ENCODE measurements at places on chromosomes 3 and 15.

DNA sequence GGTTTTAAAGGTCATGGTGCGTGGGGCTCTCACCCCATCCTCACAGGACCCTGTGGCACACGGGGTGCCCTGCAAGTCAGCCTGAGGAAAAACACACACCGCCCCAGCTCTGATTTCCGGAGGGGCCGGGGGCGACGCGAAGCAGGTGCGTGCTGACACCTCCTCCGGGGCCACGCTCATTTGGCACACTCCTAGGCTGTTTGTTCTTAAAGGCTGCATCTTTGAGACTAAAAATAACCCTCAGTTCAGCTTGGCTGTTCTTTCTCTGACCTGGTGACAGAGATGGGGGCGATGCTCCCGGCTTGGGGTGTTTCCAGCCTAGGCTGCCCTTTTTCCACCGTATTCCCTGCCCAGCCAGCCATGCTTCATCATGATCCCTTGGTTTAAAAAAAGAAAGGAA, 141.5 kb upstream of the TPM1 start:
- no peak for DNase-seq

DNA sequence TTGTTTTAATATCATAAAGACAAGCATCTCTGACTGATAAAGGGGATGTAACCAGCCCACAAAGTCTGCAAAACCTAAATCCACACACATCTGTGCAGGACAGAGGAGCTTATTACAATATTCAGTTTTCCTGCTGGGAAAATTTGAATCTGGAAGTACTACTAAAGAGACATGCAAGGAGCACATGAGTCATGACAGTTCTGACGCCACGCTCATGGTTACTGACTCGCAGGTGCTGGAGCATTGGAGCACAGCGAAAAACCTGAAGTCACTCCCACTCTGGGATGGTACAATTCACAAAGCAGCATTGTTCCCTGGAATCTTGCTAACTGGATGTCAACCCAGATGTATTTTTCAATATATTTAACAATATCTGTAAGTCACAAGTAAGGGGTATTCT, 7.6 kb upstream of the ISL2 start:
- no peak for DNase-seq

GRCh38 chr3:14622368-14622767, 29.2 kb upstream of the CCDC174 start:
- no peak for DNase-seq

DNA sequence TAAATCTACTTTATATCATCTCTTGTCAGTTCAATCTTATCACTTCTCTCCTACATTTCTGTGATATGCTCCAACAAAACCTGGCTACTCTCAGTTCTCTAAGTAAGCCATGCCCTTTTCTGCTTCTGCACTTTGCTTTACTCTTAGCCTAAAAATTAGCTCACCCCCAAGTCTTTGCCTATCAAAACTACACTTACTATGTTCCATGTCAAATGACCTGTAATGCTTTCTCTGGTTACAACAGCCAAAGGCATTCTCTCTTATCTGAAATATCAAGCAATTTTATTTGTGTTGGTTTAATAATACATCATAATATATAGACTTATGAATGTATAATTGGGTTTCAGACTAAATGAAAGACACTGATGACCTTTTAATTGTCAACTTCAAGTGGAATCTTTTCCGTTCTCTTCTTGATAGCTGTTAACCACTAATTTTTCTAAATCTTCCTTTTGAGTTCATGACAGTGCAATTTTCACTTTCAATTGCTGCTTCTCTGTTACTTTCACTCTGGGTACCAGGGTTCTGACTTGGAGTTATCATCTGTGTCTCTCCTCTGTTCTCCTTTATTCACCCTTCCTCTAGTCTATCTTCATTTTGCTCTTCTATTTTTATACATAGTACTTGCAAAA, 619.0 kb upstream of the GOLIM4 start:
- no peak for DNase-seq

DNA sequence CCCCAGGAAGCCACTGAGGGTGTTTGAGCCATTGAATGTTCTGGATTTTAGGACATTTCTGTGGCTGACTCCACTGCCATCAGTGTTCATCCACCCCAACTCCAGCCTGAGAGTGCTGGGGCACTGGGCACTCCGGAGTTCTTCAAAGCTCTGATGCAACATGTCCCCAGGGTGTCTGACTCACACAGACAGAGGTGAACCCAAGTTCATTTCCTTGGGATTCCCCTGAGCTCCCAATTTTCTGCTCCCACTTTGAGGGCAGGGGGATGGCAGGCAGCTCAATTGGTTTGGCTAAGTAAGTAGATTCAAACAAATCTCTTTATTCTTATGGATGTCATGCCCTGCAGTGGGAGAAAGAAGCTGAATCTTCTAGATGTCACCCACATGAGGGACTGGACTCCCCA, 2.2 kb downstream of the STRA6 start:
- DNase-seq: peak; percentile 29

- DNase-seq: no peak
These were observed 74.6 kb downstream of the PRICKLE2 start for GRCh38 chr3:64150623-64151207.

DNA sequence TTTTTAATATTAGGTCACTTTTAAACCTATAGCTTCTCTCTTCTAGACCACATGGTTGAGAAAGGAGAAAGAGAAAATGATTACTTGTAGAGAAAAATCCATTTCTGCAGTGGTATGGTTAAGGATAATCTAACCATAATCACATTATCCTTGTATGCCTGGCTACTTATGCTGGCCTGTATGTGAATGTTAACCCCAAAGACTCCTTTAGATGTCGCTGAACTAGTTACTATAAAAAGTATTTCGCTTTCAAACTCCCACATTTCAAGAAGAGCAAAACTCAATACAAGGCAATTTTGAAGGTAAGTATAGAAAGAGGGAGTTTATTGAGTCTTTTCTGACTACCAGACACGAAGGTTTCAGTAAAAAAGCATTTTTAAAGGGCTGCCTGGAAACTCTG, 2.2 kb downstream of the KCTD6 start:
- no peak for DNase-seq

Measured in HS-5 (cell line).